ENCODE measurements at places on chromosomes 3 and 15.
A peak's percentile ranks its signal among the peaks of the same experiment; 100 is the strongest.

DNA sequence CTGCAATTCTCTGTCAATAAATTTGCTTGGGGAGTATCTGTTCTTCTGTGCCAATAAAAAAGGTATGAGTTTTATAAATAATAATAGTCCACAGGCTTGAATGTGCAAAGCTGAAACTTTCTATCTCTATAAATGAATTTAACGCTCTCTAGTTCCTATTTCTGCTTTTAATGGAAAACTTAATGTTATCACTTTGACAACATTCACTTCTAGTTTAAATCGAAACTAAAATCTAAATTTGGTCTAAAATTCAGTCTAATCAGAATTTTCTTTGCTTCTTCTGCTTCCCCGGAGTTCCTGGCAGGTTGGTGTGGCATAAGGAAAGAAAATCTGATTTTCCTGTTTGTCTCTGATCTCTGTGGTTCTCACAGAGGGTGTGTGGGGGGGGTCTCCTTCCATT lies 450.1 kb upstream of the TBL1XR1 start:
- DNase-seq = no peak

DNA sequence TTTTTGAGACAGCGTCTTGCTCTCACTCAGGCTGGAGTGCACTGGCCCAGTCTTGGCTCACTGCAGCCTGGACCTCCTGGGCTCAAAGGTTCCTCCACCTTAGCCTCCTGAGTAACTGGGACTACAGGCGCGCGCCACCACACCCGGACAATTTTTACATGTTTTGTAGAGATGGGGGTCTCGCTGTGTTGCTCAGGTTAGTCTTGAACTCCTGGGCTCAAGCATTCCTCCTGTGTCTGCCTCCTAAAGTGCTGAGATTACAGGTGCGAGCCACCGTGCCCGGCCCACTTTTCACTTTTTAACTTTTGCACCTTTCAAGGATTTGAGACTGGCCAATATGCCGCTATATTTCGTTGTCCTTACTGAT lies 750 bp upstream of the ITGB5 start:
- DNase-seq = no peak

GRCh38 chr3:112966633-112967032 lies 8.3 kb downstream of the CD200R1 start:
- DNase-seq = no peak

- no peak for DNase-seq
Observed at GRCh38 chr15:69941706-69942495, 155.8 kb downstream of the TLE3 start.

DNA sequence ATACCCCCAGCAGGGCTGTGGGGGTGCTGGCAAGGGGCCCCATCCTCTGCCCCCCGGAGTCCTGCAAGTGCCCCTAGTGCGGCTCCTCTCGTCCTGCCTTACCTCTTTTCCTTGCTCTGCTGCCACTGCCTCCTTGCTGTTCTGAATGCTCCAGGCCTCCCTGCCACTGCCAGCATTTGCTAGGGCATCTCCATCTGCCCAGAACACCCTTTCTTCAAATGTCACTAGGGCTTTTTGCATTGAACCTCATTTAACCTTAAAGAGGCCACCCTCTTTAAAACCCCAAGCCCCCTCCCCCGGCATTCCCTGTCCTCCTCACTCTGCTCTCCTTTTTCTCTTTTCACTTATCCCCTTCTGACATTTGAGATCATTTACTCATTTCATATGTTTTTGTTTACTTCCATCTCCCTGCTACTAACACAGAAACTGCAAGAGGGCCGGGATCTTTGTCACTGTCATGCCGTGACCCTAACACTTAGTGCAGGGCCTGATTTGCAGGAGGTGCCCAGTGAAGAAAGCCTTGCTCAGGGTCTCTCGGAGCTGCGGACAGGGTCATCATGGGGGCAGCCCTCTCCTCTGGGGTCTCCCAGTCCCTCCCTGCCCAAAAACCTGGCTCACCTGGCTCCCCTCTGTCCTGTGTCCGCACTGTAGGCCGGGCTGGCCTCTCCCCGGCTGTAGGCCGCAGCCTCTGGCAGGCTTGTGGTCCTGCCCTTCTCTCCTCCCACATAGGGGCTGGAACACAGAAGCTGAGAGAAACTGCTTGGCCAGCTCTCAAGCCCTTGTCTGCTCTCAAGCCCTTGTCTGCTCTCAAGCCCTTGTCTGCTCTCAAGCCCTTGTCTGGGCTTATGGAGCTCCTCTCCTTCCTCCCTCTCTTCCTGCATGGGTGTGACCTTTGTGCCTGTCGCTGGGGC lies at the start of gene ACOX2:
TSS of gene ACOX2 (minus strand) at position 690 of the 911 bp plus-strand sequence. CDS start 2,084 bp downstream, outside the sequence.
- no peak for DNase-seq

DNA sequence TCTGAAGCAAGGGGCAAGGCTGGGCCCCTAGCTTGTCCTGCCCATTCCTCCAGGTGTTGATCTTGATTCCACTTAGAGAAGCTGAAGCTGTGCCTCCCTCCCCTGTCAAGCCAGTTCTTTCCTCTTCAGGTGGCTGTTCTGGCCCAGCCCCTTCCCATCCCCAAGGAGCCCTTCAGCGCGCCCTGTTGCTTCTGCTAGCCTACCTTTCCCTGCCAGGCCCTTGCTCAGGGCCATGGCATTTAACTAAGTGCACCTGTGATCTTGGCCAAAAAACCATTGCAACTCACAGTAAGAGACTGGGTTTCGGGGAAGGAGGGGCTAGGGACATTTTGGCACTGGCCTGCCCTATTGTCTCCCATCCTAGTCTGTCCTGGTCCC lies 1.9 kb upstream of the WDR6 start:
- no peak for DNase-seq

DNA sequence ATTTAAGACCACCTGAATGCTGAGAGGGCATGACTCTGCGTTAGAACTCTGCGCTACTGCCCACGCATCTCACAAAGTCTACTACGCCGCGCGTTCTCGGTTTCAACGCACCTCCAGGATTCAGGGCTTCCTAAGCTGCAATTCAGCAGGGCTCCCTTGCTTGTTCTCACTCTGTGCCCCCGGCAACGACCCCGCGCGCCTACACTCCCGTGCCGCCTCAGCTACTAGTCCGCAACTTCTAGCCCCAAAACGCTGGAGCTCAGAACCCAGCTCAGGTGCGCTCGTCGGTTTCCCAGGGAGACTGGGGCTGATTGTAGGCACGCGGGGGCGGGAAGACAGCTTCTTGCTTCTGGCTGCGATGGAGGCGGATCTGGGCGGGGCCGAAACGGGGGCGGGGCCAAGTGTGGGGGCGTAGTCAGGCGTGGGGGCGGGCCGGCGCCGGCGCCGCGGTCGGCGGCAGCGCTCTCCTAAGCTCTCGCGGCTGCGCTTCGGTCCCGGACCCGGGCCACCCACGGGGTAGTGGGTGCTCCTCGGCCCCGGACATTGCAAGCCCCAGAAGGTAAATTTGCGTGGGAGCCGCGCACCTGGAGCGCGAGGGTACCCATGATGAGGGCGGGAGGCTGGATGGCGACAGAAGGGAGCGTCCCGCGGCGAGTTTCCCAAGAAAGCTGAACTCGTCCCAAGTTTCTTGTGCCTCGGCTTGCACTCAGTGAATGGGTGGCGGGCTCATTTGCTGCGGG lies at the start of gene ARHGEF26:
TSS of gene ARHGEF26 (plus strand) at position 430 of the 740 bp plus-strand sequence. CDS start 603 bp downstream, outside the sequence.
- peak; percentile 94 for DNase-seq

DNA sequence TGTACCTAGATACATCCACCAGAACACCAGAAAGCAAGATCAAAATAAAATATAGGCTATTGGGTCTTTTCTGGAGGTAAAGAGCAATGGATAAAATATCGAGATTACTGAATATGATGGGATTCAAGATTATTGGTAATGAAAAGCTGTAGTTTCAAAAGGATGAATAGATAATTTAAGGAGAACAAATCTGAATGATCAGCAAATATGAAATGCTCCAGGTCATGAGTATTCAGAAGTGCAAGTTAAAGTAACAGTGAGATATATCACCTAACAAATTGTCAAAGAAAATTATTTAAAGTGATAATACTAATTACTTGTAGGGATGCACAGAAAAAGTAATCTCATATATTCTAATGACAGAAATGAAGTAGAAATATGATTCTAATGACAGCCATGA lies 409.6 kb upstream of the MDFIC2 start:
- DNase-seq = no peak

DNA sequence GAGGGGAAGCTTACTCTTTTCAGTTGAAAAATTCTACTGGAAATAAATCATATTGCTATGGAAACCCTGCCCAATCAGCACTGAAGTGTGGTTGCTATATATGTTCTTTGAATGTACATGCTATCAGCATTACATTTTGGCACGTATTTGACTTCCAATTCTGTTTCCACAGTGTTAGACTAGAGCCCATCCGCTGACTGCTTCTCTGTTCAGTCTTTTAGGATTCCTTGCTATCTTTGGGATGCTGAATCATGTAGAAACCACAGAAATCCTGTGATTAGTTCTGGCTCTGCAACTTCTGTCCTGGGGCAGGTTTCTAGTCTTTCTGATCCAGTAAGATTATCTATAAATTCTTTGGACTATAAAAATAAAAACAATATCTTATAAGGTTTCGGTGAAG lies 128.2 kb upstream of the SLC7A14 start:
- no peak for DNase-seq

- no peak for DNase-seq
Observed at GRCh38 chr3:101778385-101779046, 495 bp upstream of the NXPE3 start.

DNA sequence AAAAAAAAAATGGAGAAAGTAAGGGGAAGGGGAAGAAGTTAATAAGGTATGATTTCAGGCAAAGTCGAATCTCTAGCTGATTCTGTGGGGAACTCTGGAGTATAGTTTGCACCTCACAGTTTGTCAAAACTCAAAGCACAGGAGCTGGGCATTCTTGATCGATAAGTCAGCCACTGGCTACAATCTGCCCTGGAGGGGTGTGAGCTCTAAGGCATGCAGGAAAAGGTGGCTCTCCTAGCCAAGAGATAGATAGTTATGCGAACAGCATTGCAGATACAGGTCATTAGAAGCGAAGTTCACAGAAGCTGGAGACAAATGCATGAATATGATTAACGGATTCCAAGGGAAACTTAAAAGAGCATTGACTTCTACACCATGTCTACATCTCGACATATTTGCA lies 952.6 kb downstream of the AGBL1 start:
- DNase-seq = no peak

DNA sequence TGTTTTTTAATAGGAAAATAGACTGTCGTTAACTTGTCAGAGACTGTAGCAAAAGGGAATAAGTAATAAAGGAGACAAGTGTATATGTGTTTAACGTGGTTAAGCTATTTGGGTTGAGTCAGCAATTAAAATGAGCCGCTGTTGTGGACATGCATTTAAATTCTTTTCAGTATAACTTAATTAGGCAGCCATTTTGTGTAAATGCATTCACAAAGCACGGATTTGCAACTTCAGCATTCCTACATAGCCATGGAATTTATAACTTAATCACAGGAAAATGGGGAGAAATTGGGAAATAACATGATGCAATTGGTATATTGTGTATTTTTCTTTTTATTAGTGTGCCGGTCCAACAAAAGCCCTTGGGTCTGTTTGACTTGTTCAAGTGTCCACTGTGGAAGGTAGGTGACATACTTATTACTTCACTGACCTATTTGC lies 27.9 kb downstream of the USP3 start:
- no peak for DNase-seq

DNA sequence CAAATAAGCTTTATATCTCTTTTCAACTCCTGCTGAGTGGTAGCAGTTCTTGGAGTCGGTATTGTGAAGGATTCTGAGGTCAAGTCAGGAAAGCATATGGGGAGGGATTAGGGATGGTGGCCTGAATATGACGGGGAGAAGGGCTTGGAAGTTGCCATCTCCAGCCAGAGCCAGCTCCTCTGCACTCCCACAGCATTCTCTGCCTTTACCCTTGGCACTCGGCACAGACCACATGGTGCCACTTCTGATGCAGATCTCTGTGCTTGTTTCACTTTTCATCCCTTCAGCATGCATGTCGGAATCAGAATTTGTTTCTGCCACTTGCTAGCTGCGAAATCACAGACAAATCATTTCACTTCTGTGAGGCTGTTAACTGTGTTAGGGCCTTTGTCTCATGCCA lies 52.5 kb downstream of the RAB11A start:
- DNase-seq = no peak

DNA sequence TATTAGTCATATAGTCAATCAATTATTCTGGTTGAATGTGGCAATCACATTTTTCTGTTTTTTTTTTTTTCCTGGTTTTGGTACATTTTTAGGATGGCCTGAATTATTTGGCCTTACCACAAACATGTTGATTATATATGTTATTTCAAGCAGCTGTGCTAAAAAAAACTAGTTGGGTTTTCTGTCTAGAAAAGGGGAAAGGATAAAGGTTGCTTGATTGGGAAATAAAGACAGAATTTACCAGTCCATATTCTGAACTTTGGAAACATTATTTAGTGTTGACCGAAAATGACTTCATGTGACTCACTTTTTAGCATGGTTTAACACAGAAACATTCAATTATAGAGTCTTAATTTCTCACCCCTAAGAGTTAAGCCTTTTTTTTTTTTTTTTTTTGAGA lies 8.1 kb downstream of the MORF4L1 start:
- no peak for DNase-seq

DNA sequence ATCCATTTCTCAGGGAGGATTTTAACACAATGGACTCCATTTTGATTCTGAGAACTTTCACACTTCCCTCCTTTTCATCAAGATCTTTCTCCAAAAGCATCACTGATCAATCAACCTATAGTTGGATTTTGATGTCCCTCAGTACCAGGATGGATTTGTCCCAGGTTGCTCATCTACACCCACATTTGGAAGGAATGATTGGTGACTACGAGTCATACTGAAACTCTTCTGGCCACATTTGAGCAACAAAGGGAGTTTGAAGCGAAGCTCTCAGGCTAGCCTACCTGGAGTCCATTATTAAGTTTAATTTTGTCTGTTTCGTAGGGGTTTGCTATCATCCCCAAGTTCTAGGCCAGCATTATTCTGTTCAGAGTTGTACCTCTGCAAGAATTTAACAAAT lies 31.3 kb upstream of the ATP8B4 start:
- DNase-seq = no peak

DNA sequence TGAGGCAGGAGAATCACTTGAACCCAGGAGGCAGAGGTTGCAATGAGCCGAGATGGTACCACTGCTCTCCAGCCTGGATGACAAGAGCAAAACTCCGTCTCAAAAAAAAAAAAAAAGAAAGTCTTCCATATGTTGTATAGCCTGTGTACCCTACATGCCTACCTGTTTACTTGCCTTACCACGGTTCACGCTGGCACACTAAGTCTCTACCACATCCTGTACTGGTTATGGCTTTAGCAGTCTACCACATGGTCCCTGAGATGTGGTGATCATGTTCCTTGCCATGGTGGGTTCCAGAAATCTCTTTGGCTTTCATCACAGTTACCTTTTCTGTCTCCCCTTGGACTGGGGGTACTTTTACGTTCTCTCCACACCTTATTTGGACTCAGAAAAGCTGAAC lies 63.8 kb upstream of the TBC1D5 start:
- no peak for DNase-seq

- no peak for DNase-seq
Observed at GRCh38 chr3:13288732-13289718, 131.1 kb downstream of the NUP210 start.

- no peak for DNase-seq
Observed at GRCh38 chr3:192844836-192845525, 72.7 kb downstream of the MB21D2 start.

- DNase-seq = peak; percentile 79
Observed at GRCh38 chr3:196969134-196969659, 564 bp upstream of the PIGZ start.

Measured in D341Med (cell line).